ENCODE measurements at places on chromosomes 16 and 17.

DNA sequence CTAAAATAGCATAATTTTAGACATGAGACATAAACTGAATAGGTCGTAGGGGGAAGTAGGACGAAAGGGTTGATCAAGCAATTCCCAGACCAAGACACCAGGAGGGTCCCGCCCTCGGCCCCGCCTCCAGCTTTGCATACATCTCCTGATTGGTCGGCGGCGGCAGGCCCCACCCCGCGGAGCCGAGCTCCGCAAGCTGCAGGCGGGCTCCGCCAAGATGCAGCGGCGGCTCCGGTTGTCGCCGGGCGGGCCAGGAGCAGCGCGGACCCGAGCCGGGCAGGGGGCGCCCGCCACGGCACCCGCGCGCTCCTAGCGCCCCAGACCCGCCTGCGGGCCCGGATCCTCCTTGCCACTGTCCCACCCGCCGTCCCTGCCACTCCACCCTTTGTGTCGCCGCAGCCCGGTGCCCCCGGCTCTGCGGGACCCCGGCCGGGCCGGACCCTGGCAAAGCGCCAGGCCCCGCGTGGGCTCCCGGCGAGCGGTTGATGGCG, at the start of gene CDR2L:
Gene CDR2L, plus strand, starts transcription at position 215 of the 491 bp plus-strand sequence. CDS start 412 bp downstream, outside the sequence.
- DNase-seq, result peak; percentile 89

DNA sequence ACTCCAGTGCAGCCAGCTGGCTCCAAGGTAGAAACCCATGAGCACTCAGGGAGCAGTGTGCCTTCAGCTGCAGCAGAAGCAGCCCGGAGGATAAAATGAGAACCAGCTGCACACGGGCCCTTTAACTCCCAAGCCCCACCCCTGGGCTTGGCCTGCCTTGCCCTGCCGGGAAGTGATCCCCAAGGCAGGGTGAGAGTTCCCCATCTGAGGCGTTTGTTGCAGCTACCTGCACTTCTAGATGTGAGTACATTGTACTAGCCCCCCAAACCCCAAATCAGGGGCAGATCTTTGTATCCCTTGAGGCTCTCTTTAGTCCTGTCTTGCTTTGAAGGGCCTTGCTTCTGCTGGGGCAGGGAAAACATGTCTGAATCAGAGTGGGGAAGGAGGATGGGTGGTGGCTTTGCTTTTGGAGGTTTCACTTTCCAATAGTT, at the start of gene MVP:
Gene MVP, plus strand, starts transcription at position 192 of the 431 bp plus-strand sequence. CDS start 10,088 bp downstream, outside the sequence.
- peak; percentile 86 for DNase-seq

DNA sequence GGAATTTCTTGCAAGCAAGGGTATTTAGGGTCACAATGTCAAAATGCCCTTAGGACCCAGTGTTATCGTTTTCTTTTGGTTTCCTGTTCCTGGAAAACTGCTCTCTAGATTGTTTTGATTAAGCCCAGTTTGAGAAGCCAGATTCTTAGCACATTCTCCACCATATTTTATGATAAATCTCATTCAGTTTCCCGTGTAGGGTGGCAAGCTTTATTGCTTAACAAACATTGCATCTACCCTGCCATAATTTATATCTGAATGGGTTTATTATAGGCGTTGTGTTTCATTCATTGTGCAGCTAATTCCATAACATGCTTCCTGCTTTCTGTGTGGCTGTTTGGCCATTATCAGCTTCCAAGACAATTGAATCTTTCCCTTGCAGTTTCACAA, 389.1 kb upstream of the DYNLRB2 start:
- DNase-seq, result no peak

DNA sequence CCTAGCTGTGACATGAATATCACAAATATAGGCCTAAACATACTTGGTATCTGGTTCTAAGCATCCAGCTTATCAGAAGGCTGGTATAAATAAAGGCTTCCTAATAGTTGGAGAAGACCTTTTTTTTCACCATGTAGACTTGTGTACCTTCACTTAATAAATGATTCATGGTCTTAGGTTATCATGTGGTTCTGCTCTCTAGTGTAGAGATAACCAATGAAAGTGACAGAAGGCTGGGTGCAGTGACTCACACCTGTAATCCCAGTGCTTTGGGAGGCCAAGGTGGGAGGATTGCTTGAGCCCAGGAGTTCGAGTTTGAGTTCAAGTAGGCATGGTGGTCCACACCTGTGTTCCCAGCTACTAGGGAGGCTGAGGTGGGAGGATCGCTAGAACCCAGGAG, 3.1 kb downstream of the DDX19A start:
- no peak for DNase-seq

GRCh38 chr17:57533684-57534305, 211.3 kb downstream of the CCDC182 start:
- DNase-seq, result no peak

GRCh38 chr16:12535535-12536411, 267.9 kb downstream of the CPPED1 start:
- no peak for DNase-seq

DNA sequence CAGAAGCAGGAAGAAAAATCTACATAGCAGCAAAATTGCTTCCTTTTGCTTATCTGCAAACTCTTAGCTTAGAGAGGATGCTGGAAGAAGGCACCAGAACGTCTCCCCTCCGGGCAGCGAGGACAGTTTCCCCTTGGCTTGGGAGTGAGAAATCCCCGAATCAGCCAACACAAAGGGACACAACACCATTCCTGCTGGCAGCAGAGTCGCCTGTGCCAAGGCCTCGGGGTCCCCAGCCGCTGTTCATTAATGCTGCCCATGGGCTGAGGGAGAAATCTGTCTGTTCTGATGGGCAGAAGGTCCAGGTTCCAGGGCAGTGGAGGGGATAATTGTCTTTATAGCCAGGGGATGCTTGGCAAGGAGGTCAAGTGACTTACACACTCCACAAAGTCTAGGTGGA, 38.0 kb downstream of the CACNG3 start:
- DNase-seq, result no peak

DNA sequence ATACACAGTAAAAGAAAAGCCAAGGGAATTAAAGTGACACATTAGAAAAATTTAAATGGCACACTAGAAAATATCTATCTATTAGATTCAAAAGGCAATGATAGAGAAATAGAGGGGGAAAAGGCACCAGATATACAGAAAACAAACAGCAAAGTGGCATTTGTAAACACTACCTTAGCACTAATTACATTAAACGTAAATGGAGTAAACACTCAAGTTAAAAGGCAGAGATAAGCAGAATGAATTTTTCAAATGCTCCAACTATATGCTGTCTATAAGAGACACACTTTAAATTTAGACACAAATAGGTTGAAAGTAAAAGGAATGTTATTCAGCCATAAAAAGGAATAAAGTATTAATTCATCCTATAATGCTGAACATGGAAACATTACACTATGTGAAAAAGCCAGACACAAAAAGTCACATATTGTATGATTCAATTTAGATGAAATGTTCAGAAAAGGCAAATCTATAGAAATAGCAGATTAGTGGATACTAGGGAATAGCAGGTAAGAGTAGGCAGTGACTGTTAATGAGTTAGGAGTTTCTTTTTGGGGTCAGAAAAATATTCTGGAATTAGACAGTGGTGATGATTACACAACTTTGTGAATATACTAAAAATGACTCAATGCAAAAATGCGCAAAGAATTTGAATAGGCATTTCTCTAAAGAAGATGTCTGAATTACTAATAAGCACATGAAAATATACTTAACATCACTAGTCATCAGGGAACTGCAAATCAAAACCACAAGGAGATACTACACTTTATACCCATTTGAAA, 92.4 kb downstream of the BRIP1 start:
- no peak for DNase-seq

DNA sequence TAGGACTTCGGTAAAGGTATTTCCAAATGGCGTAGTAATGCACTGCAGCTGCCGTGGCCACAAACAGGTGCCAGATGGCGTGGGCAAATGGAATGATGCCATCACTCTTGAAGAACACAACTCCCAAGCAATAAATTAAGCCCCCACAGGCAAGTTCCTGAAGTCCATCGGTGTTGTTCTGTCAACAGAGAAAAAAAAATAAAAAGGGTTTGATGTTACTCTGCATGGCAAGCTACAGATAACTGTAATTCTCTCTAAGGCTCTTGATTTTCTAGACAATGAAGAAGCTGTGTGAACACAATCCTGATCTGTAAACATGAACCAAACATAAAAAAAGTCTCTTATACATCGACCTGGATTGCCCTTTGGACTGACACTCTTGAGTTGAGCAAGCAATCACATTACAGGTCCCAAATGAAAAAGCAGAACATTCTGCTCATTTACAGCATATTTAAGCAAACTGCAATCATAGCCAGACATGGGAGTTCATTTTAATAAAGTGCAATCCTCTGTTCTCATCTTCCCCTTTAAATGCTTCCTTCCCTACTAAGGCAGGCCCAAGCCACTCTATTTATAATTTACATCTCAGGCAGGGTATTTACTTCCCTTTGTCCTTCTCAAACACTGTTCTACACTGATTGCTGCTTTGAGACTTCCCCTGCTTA, 27.1 kb downstream of the MMD start:
- peak; percentile 29 for DNase-seq

- no peak for DNase-seq
Observed at GRCh38 chr16:66036793-66037715, 329.4 kb upstream of the CDH5 start.

- DNase-seq, result no peak
Observed at GRCh38 chr17:74736513-74737298, at the start of gene RAB37. RAB37 (plus strand) TSS chr17:74737256; CDS start chr17:74737273, 17 bp downstream.

GRCh38 chr17:39079836-39080235, 71.6 kb downstream of the PLXDC1 start:
- no peak for DNase-seq

GRCh38 chr16:935684-936083, 35.1 kb downstream of the LMF1 start:
- no peak for DNase-seq

DNA sequence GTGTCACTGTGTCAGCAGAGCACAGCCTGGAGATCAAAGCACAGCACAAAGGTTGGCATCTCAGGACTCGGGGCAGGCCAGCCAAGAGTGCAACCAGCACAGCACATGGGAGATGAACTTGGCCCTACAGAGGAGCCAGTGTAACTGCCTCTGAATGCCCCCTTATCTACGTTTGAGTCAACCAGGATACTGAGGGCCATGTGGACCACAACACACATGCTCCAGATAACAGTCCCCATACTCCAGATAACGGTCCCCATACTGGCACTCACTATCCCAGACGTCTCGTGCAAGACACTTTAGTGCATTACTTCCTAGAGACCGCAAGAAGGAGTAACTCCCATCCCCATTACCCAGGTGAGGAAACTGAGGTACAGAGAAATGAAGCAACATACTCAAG, 88.2 kb downstream of the XYLT1 start:
- no peak for DNase-seq

GRCh38 chr16:21703589-21704174, 39.9 kb downstream of the OTOA start:
- no peak for DNase-seq

DNA sequence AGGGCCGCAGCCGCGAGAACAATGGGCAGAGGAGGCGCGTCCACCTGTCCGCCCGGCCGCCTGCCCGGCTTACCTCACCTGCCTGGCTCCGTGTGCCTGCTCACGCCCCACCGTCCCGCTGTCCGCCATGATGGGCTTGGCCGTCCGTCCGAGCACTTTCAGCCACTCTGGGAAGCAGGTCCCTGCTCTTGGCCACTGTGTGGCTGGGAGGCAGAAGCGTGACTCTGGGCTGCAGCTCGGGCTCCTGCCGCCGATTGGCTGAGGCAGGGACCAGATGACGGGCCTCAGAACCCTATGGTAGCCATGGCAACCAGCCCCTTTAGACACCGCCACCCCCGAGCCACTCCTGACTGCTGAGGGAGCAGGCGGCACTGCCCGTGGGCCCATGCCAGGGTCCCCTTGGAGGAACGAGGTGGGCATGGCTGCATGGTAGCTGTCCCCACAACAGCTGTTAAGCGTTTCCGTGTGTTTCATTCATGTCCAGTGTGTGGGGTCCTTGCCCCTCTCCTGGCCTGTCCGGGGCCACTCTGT, 8.9 kb upstream of the AXIN1 start:
- DNase-seq, result no peak

GRCh38 chr16:50800074-50800473, 58.2 kb downstream of the CYLD start:
- DNase-seq, result no peak

DNA sequence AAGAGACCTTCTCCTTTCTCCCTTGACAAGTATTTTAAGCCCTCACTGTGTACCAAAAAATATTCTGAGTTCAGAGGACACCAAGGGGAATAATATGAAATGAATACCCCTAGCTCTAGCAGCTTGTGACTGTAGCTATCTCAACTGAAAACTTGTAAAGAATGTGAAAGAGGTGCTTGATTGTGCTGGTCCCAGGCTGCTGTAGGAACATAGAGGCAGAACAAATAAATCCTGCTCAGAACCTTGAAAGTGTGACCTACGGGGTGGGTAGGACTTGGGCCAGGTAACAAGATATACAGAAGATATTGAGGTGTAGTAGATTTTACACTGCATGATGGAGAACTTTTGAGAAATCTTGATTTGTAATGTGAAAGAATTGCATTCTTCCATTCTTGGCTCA, 606.8 kb downstream of the TOX3 start:
- DNase-seq, result no peak

DNA sequence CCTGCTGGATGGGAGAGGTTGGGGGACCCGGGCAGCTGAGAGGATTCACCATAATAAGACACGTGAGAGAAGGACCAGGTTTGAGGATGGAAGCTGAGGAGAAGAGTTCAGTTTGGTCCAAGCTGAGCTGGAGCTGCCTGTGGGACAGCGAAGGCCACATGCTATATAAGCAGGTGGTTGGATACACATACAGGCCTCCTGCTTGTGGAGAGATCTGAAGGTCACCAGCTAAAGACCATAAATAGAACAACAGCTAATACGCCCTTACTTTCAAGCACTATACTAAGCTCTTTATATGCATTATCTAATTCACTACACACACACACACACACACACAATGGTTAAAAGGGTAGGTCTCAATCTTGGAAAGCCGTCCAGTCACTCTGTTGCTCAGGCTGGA, 32.1 kb downstream of the DUSP14 start:
- DNase-seq, result no peak

- no peak for DNase-seq
Observed at GRCh38 chr16:20181416-20181815, 107.7 kb upstream of the GPR139 start.

DNA sequence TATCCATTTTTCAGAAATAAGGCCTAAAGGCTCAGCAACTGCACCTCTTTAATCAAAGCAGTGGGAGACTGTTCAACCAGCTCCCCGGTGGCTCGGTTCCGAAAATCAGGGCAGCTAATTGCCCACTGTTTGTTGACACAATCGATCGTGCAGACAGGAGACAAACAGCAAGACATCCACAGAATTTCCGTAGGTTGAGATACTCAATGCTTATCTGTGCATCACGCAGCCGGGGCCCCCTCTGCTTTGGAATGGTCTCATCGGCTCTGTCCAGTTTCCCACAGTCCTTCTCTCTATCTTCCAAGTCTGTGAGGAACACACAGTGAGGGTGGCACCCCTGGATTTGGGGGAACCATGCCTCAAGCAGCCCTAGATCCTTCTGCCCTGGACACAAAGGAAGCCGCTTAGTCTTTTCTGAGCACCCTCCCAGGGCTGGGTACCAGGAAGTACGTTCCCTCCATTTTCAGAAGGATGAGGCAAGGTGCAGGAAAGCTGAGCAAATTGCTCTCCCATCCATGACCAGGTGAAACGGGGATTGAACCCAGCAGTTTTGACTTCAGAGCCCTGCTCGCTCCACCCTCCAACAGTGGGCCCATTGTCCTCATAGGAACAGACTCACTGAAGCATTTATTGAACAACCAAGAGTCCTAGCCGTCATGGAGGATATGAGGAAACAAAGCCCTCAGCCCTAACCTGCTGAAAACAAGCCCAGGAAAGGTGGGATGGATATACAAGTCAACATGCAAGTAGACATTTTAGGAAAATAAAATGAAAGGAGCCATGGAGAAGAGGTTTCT, 70.7 kb downstream of the C16orf95 start:
- DNase-seq, result no peak
